ENCODE measurements at places on chromosomes 6 and 20.

DNA sequence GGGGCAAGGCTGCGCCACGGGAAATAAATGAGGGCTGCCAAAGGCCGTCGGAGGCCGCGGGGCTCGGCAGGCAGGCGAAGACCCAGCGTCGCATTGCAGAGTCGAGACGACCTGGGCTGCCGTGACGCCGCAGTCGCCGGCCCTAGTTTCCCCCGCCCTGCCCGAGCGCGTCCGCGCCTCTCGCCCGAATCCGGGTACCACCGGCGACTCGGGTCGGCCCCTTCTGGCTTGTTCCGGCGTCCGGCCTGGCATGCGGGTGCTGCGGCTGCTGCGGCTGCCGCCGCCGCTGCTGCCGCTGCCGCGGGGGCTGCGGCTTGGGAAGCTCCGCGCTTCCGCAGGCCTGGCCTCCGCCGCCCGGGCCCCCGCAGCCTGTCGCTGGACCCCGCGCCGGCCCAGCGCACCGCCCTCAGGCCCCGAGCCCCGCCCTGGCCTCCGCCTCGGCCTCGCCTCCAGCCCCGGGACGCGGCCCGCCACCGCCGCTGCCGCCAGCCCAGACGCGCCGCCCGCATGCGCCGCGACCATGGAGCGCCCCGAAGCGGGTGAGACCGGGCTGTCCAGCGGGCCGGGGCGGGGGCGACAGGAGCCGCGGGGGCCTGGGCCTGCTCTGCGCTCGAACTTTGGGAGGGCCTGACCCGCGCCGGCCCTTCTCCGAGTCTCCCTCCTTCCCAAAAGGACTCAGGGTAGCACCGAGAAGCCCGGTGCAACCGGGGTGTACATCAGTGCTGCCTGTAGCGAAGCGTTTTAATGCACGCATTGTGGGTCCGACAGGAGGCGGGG is at the start of gene AKAP7:
Gene AKAP7 (plus strand): TSS at position 224 of the 777 bp plus-strand sequence. CDS start 297 bp downstream, at position 521.
- DNase-seq = peak; percentile 42

DNA sequence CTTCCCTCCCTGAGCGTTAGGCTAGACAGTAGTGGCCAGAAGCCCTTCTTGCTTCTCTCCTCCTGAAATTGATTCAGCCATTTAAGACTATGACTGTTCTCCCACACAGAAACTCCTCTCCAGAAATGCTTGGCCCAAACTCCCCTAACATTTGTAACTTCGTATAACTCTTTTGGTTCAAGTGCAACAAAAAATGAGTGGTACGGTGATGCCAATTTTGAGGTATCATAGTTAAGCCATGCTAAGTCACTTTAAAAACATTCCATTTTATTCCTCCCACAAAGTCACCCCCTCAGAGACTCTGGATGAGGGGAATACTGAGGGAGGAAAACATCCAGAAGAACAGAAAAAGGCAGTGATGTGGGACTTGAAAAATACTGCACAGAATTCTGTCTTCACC is 21.1 kb upstream of the ROS1 start:
- no peak for DNase-seq

DNA sequence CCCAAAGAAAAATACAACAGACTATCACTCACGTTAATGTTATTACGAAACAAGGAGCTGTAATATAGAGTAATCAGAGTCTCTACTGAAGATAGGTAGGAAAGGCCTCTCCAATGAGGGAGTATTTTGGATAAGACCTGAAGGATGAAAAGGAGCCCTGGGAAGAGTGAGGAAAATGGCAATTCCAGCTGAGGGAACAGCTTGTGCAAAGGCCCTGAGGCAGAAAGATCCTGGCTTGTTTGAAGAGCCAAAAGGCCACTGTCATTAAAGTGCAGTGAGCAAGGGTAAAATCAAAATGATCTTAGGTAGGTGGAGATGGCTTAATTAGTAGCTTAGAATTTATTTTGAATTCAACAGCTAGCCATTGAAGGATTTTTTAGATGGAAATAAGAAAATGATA is 138.6 kb downstream of the KHDC1L start:
- DNase-seq = no peak

DNA sequence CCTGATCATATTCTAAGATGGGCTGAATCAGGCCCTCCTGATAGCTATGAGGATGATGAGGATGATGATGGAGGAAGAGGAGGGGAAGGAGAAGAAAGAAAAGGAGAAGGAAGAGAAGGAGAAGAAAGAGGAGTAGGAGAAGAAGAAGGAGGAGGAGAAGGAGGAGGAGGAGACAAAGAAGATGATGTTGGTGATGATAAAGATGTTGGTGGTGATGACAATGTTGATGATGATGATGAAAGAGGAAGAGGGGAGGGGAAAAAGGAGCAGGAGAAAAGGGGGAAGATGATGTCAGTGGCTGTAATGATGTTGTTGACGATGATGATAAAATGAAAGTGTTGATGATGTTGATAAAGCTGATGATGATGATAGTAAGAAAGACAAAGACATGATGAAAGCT is 119.5 kb downstream of the CDC5L start:
- no peak for DNase-seq

- DNase-seq = no peak
Measured at GRCh38 chr6:129672881-129673631, 36.9 kb downstream of the ARHGAP18 start.

DNA sequence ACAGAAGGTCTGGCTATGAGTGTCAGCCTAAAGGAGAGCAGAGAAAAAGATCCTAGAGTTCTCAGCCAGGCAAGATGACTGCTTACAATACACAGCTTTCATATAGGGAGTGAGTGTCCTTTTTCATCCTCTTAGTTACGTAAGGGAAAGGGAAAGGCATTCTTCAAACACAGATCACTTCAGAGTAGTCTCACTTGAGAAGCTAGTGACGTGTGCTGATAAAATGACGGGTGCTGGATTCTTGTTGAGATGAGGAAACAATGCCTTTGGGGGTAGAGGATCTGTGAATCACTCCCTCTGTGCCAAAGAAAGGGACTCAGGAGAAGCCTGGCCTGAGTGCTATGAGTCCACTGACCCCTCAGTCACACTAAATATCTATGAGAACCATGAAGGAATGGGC is 117.3 kb downstream of the QRSL1 start:
- DNase-seq = no peak

Measured in stimulated activated CD8-positive, alpha-beta memory T cell treated with anti-CD3 and anti-CD28 coated beads, Interleukin-4, amount 100 ng/mL, for 24 hours (primary cell).